ENCODE measurements at places on chromosomes 6 and 20.

DNA sequence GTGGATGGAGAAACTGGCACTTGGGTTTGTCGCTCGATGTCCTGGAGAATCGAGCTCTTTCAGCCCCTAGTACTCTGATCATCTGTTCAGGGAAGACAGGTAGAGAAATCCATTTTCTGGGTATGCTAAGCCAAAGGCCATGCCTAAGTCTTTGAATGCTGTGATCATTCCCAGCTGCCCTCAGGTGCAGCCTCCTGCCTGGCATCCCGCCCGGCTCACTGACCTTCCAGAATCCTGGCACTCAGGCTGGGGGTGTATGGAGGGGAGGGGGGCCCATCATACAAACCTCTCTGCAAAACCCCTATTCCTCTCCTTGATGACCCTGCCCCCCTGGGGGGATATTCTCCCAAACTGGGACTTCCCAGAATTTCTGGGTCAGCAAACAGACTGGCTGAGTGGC lies 28.6 kb downstream of the C20orf203 start:
- DNase-seq, result no peak

- peak; percentile 16 for DNase-seq
Measured at GRCh38 chr20:53578492-53579222, 15.0 kb downstream of the ZNF217 start.

GRCh38 chr20:53122853-53123252 lies 150.7 kb downstream of the TSHZ2 start:
- DNase-seq, result no peak

- DNase-seq, result no peak
Measured at GRCh38 chr6:113304116-113304515, 553.0 kb upstream of the MARCKS start.

GRCh38 chr6:47724300-47724699 lies 25.9 kb downstream of the ADGRF4 start:
- no peak for DNase-seq

- DNase-seq, result no peak
Measured at GRCh38 chr6:11703725-11704124, 74.9 kb downstream of the ADTRP start.

DNA sequence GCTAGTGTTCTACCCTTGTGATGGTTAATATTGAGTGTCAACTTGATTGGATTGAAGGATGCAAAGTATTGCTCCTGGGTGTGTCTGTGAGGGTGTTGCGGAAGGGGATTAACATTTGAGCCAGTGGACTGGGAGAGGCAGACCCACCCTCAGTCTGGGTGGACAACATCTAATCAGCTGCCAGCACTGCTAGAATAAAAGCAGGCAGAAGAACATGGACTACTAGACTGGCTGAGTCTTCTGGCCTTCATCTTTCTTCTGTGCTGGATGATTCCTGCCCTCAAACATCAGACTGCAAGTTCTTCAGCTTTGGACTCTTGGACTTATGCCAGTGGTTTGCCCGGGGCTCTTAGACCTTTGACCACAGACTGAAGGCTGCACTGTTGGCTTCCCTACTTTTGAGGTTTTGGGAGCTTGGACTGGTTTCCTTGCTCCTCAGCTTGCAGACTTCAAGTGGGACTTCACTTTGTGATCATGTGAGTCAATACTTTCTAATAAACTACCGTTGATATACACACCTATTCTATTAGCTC lies 50.1 kb downstream of the SDHAF4 start:
- no peak for DNase-seq

GRCh38 chr6:100202417-100203194 lies 208.6 kb upstream of the MCHR2 start:
- DNase-seq, result no peak

DNA sequence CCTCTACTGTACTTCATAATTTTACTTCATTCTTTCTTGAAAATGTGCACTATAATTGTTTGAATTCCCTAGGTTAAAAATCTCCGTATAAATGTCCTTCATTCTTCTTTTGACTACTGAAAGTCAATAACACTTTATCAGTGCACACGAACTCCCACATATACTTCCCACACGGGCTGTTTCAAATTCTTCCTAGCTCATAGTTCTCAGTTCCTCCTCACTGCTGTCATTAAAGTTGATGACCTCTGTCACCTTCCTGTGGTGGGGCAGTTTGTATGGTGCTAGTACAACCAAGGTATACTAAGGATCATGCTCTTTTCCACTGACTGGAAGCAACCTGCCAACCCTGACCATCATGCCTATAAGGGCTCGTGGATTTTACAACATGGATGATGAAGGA lies 40.0 kb upstream of the CD2AP start:
- no peak for DNase-seq

- no peak for DNase-seq
Measured at GRCh38 chr20:6467562-6467961, 299.9 kb upstream of the BMP2 start.

DNA sequence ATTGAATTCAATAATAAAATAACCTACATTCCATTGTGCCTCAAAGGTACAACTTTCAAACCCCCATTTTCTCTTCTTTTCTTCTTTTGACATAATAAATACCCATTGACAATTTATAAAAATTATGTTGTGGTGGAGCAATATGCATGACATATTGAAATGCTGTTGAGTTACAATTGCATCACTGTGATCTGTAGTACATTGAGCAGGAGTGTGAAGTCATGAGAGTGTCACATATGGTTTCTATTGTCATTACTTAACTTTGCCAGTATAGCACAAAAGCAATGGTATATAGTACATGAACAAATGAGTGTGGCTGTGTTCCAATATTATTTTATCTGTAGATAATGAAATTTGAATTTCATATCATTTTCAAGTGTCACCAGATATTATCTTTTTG lies 441.3 kb downstream of the GJA1 start:
- DNase-seq, result no peak

DNA sequence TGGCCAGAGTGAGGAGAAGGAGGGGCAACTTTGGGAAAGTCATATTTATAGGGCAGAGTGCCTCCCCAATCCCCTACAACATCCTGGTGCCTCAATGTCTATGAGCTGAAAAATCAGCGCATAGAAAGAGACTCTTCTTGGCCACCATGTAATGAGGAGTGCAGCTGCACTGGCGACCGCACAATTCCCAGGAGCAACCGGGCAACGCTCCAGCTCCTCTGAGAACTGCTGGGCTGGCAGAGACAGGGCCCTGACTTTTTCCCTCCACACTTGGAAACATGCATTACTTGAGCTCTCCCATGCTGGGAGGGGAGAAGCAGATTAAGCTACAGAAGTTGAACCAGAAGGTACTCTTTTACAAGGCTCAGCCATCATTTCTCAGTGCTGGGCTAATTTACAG lies 31.4 kb upstream of the MARCKS start:
- peak; percentile 14 for DNase-seq

- no peak for DNase-seq
Measured at GRCh38 chr20:53244711-53245110, 272.6 kb downstream of the TSHZ2 start.

GRCh38 chr20:46903256-46903655 lies 8.6 kb downstream of the EYA2 start:
- no peak for DNase-seq

- DNase-seq, result no peak
Measured at GRCh38 chr6:109178921-109179320, 83.6 kb downstream of the CEP57L1 start.

DNA sequence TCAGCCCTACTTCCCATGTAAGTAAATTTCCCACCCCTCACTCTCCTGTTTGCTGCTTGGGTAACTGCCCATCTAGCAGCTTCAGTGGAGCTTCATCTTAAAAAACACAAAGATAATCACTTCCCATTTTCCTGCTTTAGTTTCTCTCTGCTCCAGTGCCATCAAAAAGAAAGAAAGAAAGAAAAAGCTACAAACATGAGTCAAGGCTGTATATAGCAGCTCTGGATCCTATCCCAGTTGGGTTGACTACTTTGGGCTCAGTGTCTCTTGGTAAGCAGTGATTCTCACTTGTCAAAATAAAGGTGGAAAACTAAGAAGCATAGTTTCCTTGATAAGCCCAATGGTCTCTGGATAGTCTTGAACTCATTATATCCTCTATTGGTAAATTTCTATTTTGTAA lies 48.7 kb upstream of the SRPK1 start:
- DNase-seq, result no peak

- no peak for DNase-seq
Measured at GRCh38 chr20:36439040-36439730, 102.1 kb upstream of the MYL9 start.

DNA sequence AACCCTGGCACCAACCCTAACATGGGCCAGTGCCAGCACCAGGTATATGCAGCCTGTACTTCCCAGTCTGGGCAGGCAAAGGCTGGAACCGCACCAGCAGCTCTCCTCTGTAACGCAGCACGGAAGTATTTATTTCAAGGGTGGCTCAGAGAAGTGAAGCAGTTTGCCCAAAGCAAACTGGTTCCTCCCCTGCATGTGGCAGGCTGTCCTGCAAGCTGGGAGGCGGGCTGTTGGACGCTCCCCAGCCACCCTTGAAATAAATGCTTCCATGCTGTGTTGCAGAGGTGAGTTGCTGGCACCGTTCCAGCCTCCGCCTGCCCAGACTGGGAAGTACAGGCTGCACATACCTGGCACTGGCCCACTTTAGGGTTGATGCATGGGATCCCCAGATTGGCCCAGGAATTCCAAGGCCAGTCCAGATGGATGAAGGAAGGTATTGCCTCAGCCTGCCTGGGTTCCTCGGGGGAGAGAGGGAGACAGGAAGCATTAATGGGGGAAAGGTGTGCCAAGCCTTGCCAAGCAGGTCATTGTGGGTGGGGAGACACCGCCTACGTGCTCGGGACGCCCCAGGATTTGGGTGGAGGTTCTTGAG lies 49.8 kb downstream of the PPARD start:
- no peak for DNase-seq

- DNase-seq, result no peak
Measured at GRCh38 chr20:14525426-14525825, 188.0 kb upstream of the FLRT3 start.

GRCh38 chr6:31476515-31477139 lies 21.3 kb upstream of the MICB start:
- DNase-seq, result no peak

DNA sequence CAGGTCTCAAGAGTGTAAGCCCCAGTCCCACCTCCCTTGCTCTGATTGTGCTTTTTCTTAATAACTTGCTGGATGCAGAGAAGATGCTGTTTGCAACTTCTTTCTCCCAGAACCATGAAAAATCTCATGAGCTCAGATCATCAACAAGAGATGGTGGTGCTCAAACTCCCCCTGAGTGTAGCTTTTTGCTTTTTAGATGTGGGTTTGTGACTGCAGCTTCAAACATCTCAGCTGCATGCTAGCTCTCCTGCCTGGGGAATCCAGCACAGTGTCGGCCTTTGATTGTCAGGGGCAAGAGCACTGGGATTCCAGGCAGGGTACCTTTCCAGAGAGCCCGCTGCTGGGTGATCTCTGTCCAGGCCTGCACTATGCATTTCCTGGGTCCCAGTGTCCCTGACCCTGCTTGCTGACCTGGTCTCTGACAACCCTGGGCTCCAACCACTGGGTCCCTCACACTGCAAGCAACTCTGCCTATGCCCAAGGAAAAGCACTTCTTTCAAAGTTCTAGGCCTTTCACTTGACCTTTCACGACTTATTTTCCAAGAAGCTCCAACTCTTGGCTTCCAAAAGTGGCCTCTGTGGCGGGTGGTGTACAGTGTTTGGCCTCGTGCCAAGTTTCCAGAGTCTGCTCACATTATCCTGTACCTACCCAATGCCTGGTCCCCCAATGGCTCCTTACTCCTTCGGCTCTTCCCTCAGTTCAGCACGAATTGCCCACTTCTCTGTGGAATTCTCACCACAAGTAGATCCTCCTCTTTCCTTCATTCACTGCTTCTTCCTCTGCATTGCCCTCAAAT lies 69.7 kb upstream of the LY86 start:
- no peak for DNase-seq

- no peak for DNase-seq
Measured at GRCh38 chr20:59004763-59005522, 2.1 kb downstream of the CTSZ start.

DNA sequence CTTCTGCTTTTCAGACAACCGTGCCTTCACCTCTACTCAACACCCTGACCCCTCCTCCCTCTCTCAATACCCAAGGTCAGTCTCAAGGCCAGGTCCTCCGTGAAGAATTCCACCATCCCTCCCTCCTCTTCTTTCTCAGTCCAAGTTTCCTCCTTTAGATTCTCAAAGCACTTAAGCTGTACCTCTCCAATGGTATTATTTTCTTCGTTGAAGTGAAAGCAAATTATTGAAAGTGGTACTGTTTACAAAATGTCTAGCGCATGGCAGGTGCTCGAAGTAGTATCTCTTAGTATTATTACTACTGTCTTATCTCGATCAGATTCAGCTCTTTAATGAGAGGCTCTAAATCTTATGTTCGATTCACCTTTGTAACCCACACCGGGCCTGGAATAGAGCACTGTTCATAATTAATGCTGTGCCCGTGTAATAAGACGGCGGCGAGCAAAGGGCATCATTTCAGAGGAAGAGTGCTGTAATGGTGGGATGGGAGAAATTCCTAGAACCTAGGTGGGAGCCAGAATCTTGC lies 593 bp upstream of the RALGAPB start:
- DNase-seq, result no peak

- no peak for DNase-seq
Measured at GRCh38 chr6:152091201-152091600, 283.7 kb downstream of the ESR1 start.

GRCh38 chr20:38059832-38060231 lies 26.3 kb downstream of the RPRD1B start:
- no peak for DNase-seq

DNA sequence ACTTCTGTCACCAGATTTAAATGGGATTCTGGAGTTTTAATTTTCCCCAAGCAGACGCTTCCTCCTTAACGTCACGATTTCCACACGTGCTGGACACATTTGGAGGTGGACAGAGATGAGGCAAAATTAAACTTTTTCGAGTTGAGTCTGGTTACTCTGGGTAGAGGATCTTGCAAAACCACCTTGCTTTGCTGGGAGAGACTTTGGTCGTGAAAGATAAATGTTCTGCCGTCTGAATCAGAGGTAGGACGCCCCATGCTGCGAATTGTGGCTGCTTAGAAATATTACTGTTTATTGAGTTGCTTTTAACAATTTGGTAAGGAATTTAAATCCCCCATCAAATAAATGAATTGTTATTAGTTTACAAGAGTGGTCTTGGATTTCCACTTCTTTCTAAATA lies 46.8 kb downstream of the CTCFL start:
- no peak for DNase-seq

DNA sequence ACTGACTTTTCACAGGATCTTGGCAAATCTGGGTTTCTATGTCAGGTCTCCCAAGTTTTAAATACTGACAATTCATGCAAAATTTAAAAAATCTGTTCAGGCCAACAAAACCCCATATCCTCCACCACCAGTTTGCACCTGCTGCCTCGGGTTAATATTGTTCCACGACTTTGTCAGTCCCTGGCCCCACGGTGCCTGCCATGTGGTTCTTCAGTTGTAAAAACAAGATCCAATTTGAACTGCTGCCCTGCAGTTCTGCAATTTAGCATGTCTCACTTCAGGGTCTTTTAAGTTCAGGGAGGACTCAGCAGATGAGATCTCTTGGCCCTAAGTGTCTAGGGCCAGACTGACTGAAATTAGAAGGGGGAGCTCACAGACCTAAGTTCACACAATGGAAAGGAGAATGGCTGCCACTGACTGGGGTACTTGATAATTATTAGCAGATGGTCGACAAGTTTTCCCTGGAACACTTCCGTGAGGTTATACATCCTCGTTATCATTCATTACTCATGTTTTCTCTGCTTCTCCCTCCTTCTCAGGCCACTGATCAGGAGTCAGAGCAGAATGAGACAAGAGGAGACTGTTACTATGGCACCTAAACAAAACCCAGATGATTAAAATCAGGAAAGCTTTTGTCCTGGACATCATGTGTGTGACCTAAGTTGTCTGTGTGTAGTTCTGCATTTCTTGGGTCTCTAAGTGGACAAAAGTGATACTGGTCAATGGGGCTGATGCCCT lies 223.6 kb downstream of the KIF16B start:
- DNase-seq, result no peak

Data from NCI-H187 treated with DMSO at 0.1 percent for 48 hours (cell line).